ENCODE measurements at places on chromosomes 1 and 21.
A peak's percentile ranks its signal among the peaks of the same experiment; 100 is the strongest.

- peak; percentile 94 for DNase-seq
Measured at GRCh38 chr1:23799570-23800399, 769 bp downstream of the GALE start.

GRCh38 chr21:35020436-35020835 is 28.7 kb downstream of the RUNX1 start:
- no peak for DNase-seq

GRCh38 chr1:53625049-53625448 is 113.9 kb downstream of the GLIS1 start:
- no peak for DNase-seq

DNA sequence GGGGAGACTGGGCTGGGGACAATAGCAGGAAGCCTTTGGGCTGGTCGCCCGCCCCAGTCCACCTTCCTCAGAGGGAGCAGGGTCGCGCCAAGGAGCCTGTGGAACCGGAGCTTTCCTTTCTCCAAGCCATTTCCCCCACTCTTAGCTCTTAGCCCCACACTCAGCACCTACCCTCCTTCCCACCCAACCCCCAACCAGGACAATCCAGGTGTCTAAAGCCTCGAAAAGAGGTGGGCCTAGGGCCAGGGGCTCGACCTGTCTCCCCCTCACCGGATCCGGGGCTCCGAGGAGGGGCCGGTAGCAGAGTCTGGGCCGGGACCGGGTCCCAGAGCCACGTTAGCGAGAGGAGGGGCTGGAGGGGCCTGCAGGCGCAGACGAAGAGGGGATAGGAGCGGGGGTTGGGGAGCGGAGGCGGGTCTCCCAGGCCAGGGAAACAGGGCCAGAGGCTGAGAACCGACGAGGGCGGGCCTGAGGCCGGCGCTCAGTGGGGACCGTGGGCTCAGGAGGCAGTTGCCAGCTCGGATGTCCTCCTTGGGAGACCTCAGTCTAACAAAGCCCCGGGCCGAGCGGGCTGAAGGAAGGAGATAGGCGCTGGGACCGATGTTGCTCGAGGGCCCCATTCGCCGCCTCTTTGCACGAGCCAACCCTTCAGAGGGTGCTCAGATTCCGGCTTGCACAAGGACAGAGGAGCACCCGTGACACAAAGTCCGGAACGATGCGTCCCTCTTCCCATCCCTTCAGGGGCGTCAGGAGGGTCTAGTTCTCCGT is 943 bp downstream of the SEMA6C start:
- no peak for DNase-seq

DNA sequence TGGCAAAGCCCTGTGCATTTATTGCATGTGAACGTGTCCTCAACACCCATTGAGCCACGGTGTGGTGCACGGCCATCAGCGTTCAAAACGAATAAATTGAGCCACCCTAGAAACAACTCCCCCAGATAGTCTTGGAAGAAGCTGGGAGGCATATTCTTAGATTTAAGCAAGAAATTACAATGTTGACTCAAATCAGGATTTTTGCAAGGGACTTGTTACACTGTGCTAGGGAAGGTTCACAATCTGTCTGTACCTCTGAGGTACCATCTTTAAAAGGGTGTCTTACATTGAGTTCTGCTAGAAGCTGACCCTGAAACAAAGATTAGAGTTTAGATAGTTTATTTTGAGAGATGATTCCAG is 16.2 kb downstream of the CD247 start:
- DNase-seq, result no peak

- no peak for DNase-seq
Measured at GRCh38 chr1:171061425-171062143, 29.1 kb upstream of the FMO3 start.

- DNase-seq, result no peak
Measured at GRCh38 chr1:204169858-204170257, 3.7 kb upstream of the REN start.

GRCh38 chr1:226100436-226101391 is 38.2 kb downstream of the H3-3A start:
- DNase-seq, result no peak

GRCh38 chr1:186994897-186995296 is 166.1 kb downstream of the PLA2G4A start:
- no peak for DNase-seq

GRCh38 chr1:218521414-218522169 is 176.5 kb downstream of the TGFB2 start:
- DNase-seq, result peak; percentile 18

DNA sequence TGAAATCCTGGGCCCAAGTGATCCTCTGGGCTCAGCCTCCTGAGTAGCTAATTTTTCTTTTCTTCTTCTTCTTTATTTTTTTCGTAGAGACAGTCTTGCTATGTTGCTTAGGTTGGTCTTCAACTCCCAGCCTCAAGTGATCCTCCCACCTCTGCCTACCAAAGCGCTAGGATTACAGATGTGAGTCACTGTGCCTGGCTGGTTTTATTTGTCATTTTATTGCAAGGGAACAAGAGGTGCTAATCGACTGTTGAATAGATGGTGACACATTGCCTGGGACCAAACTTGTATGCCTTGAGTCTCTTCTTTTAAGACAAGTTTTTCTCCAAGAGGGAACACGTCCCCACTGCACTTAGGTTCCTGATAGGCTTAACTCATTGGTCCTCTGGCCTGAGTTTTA is 20.0 kb upstream of the KLHDC8A start:
- peak; percentile 21 for DNase-seq

DNA sequence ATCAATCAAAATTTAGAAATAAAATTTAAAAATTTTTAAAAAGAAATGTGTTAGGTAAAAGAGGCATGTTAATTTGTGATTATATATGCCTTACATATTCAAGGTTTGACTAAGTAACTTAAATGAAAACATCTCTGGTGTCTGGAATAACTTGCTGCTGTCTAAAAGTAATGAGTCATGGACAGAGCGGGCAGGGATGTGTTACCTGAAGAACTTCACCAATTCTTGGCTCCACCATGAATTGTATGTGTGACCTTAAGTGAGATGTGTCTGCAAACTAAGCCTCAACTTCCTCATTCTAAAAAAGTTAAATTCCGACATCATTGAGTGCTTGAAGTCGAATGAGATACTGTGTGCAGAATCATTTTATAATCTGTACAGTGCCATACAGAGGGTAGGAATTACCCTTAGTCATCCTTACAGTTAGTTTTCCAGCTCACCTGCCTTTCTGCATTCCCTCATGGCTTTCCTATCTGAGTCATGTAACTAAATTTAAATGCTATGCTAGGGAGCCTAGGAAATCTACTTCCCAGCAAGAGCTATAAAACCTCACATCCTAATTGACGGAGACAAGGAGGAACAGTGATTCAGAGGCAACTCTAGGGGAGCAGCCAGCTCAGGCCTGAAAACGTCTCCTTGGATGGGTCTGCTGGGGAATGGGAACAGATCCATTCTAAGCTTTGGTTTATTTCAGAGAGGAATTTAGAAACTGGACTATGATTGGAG is 100.7 kb upstream of the TSPAN2 start:
- DNase-seq, result peak; percentile 14

DNA sequence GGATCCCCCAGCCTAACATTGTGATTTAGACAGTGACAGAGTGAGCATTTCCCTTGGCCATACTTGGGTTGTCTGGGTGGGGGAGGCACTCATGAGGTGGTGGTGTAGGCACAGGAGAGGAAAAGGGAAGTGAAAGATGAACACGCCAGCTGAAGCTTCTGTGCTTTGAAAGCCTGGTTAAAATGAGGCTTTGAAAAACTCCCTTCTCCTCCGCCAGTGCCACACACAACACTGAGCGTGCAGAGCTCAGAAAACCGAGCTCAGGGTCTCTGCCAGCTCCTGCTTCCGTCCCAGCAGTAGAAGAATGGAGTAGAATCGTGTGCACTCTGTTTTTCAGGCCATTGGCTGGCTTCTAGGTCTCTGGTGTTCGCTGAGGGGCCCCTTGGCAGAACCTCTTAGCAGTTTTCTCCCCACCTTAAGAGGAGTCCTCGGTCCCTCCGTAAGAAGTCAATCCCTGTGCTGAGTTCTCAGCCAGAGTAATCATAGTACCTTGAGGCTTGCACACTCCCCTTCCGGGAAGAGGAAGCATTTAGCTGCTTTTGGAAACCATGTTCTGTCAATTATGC is 12.9 kb downstream of the PLEKHM2 start:
- DNase-seq, result no peak

DNA sequence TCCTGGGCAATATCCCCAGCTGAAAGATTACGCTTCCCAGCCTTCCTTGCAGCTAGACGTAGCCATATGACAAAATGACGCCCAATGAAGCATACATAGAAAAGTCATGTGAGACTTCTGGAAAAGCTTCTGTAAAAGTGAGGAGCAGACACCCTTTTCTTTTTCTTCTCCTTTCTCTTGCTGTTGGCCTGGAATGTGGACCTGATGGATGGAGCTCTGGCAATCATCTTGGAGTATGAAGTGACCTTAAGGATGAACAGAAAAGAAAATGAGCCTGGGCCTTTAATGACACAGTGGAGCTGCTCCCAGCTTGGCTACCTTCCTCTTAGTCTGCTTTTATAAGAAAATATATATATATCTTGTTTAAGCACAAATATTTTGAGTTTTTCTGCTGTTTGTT is 24.8 kb downstream of the BATF3 start:
- no peak for DNase-seq

- DNase-seq, result no peak
Measured at GRCh38 chr1:109535481-109535880, 4.2 kb upstream of the GPR61 start.

DNA sequence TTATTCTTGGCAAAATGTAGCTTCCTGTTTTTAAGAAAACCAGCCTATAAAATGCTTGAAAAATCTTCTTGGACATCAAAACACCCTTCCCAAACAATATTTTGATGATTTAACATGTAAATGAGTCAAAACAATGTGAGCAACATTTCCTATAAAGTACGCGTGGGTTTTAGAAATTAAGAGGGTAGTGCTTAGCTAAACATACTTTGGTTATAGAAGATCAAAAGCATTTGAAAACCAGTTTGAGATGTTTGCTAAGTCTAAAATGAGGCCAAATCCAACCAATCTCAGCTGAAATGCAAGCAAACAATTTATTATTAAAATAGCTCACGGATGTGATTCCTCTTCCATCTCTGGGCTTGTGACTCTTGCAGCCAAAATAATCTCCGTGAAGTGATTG is 350.4 kb downstream of the TGFB2 start:
- DNase-seq, result no peak

GRCh38 chr1:3594706-3595377 is 16.5 kb downstream of the MEGF6 start:
- no peak for DNase-seq

- DNase-seq, result no peak
Measured at GRCh38 chr1:157880621-157881020, 39.0 kb upstream of the CD5L start.

- no peak for DNase-seq
Measured at GRCh38 chr1:205493241-205494085, 11.0 kb upstream of the CDK18 start.

GRCh38 chr1:109242387-109242786 is 7.0 kb upstream of the CELSR2 start:
- no peak for DNase-seq

DNA sequence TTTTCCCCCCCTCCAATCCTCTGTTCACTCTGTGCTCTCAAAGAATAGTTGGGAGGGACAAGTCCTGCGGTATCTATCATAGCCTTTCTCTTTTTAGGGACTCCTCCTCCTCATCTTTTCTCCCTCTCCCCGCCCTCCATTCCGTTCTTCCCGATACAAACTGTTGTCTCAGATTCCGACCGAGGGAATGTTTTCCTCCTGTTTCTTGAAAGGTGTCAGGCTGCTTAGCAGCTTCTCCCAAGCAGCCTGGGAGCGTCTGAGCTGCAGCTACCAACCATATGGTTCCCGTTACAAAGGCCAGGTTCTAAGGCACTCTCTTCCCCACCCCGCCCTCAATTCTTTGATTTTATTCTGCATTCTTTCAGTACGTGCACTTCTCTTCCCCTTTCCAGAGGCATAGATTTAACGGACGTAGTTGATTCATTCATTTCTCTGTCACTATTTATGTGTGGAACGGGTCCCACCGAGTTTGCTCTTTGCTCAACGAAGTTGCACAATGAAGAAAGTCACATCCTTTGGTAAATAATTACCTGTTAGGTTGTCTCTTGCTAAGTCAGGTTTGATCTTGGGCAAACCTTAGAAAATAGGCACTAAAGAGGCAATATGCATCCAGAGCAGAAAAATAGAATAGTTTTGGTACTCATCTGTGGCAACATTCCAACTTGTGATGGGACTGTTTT is 2.8 kb downstream of the ADGRL2 start:
- no peak for DNase-seq

GRCh38 chr1:54121482-54122134 is 31.2 kb downstream of the CDCP2 start:
- peak; percentile 36 for DNase-seq

DNA sequence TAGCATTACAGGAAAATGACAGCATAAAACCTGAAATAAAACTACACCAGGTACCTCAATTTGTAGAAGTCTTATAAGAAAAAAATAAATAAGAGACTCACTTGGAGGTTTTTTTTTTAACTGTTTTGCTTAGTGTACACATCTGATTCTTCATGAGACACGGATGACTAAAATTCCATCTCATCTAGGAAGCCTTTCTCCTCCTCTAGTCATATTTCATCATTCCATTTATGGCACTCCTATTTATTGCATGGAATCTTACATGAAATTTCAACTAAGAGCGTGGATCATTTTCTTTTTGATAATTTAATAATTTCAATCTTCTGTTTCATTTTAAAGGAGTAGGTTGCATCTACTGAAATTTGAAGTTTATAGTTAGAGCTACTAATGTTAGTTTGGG is 1.6 kb upstream of the PTGS2 start:
- DNase-seq, result peak; percentile 78

- no peak for DNase-seq
Measured at GRCh38 chr1:33168556-33169289, 13.1 kb downstream of the TRIM62 start.

DNA sequence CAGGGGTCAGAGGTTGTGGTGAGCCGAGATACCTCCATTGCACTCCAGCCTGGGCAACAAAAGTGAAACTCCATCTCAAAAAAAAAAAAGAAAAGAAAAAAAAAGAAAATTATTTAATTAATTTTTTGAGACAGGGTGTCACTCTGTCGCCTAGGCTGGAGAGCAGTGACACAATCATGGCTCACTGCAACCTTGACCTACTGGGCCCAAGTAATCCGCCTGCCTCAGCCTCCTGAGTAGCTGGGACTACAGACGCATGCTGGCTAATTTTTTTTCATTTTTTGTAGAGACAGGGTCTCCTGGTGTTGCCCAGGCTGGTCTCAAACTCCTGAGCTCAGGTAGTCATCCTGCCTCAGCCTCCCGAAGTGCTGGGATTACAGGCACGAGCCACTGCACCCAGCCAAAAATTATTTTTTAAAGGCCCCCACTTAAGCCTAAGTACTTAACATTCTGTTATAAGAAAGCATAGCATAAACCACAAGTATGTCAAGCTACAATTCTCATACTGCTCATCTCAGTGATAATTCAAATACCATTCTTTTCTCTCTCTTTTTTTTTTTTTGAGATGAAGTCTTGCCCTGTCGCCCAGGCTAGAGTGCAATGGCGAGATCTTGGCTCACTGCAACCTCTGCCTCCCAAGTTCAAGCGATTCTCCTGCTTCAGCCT is 19.9 kb downstream of the NUCKS1 start:
- no peak for DNase-seq

- no peak for DNase-seq
Measured at GRCh38 chr1:207397525-207397926, 56.6 kb upstream of the CR2 start.

GRCh38 chr21:31479714-31480113 is 135.7 kb upstream of the TIAM1 start:
- DNase-seq, result no peak
